ENCODE measurements at places on chromosomes 2 and 18.

GRCh38 chr2:137715731-137716191, 248.5 kb upstream of the HNMT start:
- no peak for DNase-seq

GRCh38 chr2:21837168-21837960, 713.6 kb downstream of the TDRD15 start:
- no peak for DNase-seq

DNA sequence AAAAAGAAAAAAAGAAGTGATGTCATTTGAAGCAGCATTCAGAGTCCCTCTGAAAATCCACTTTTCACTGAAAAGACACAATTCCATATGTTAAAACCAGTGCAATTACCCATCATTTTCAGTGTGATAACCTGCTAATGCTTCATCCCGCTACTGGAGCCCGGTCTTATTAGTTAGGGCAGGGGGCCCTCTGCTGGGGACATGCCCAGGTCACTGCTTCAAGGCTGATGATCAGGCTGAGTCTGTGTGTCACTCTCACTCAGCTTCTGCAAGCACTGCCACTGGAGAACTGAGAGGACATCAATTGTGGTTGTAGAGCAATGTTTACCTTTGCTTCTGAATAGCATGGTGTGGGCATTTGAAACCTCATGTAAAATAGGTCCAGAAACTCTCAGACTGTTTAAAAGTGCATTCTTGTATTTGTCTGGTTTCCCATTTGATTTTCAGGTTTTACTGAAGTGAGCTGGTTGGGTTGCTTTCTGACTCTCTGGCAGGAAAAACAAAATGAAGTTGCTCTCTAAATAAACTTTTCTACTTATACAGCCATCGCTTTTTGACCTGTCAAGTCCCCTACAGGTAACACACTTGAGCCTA, 49.2 kb upstream of the NXPH2 start:
- DNase-seq = no peak

- no peak for DNase-seq
Observed at GRCh38 chr2:140164449-140164848, 1384.3 kb upstream of the NXPH2 start.

DNA sequence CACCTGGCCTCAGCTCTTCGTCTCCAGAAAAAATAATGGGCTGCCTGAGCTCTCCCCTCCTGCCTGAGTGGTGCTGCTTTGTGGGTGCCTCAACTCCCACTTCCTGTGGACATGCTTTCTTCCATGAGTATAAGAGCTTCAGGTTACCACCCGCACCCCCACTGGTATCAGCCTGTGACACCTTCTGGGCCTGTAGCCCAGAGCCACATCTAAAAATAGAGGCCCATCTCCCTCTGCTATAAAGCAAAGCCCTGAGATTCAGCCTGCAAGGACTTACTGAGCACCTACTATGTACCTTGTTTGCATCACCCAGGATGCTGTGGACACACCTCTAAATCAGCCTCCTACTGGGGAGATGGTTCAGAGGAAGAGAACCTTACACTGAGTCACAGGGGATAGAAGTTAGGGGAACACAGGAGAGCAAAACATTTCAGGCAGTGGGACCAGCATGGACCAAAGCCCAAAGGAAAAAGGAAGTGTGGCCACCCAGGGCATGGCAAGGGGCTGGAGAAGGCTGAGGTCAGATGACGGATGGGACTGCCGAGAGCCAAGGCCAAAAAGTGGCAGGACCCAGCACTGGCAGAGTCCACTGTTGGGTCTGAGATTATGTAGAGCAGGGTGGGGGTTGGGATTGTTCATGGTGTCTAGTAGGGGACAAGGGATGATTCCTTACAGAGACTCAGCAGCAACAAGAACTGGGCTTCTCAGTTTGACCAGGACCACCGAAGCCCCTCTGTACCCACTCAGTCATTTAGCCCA, 123.7 kb upstream of the PPP1CB start:
- DNase-seq = no peak

DNA sequence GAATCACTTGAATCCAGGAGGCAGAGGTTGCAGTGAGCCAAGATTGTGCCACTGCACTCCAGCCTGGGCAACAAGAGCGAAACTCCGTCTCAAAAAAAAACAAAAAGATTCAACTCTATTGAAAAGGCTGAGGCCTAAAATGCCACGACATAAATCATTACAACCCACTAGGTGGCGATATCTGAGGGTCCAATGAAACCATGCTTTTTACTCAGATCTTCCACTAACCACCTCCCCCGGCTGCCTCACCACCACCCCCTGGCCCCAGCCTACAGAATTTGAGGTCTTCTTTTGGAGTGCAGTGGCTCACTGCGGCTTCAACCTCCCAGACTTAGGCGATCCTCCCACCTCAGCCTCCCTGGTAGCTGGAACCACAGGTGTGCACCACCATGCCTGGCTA, 57.5 kb downstream of the AP1S3 start:
- DNase-seq = no peak

GRCh38 chr2:118882693-118883336, 35.4 kb upstream of the EN1 start:
- no peak for DNase-seq

DNA sequence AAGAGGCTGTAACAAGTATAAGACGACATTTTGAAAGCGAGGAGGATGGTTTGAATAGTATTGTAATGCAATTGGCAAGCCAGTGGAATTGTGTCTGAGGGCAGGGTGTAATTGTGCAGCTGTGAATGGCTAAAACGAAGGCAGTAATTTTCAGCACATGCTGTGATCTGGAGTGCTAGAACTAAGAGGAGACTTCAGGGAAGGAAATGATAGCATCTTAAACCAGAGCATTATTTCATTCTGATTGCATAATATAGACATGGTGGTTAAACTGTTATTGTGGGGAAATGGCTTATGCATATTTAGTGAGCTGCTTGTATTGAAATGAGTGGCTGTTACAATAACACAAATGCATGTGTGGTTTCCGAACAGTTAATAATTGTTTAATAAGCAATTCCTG, 36.3 kb downstream of the THSD7B start:
- no peak for DNase-seq

- no peak for DNase-seq
Observed at GRCh38 chr2:10428924-10429323, 19.2 kb downstream of the ODC1 start.

DNA sequence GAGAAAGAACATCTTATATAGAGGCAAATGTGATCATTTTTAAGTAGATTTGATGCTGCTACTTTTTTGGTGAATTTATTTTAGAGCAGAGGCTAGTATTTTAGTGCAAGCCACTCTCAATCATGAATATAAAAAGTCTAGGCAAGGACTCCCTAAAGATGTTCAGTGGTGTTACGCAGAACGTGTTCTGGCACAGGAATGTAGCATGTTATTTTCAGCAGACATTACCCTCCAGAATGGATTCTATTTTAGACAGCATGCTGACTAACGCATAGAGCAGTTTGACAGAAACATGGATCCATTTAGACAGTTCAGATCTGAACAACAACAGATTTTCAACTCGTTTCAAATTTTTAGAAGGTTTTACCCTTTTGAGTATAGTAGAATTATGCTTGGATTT, 54.1 kb downstream of the DSC3 start:
- DNase-seq = no peak

DNA sequence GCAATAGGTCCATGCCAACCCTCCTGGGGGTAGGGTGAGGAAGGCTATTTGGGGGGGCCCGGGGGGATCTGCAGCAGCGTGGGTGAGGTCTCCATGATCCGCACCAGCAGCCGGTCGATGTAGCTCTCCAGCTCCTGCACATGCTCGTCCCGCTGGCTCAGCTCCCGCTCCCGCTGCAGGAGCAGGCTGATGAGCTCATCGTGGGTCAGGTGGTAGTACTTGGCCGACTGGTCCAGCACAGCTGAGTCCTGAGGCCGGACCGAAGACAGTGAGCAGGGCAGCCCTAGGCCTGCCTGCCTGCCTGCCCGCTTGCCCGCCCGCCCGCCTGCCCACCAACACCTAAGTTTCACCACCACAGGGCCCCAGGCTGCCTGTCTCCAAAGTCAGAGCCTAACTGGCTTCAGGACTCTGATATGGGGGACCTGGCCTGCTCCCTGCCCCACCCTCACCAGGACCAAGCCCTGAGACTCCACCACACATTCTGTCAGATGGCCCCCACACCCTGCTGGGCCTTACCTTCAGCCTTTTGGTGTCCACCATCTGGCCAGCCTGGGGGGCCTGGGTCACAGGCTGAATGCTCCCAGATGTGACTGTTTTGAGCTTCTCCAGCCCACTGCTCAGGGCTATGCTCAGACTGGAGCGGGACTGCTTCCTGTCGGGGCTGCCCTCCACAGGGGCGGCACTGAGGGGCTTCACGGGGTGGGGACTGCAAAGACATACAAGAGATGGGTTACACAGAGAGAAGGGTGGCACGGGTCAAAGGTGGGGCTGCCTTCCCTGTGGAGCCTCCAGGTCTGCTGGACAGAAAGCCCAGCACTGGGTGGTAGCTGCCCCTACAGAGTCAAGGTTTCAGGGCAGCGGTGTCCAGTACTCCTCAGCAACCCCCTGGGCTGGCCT, 4.2 kb upstream of the SFXN5 start:
- no peak for DNase-seq
